ENCODE measurements at places on chromosomes 7 and 10. TPM values are rescaled to one million over a fixed set of nuclear protein-coding genes. Genes with fewer than 3 reads are reported as not detected.

Gene CDH23
- 2.0 TPM for total RNA-seq

Gene TMEM229A
- total RNA-seq: not detected

Gene CPVL
- 12.3 TPM for total RNA-seq

Gene ECHDC3
- not detected for total RNA-seq

Gene ITGA8
- 0.03 TPM for total RNA-seq

Gene KLF14
- 0.45 TPM for total RNA-seq

Gene PNLIP
- not detected for total RNA-seq

Gene HOXA11
- total RNA-seq: 1.2 TPM

Gene AKR1C4
- not detected for total RNA-seq

Gene HOXA2
- 1.4 TPM for total RNA-seq

Gene FAM25A
- not detected for total RNA-seq

Gene TRPV5
- 0.05 TPM for total RNA-seq

Gene MMRN2
- 6.3 TPM for total RNA-seq

Gene CDK13
- 58.1 TPM for total RNA-seq

Gene LRRD1
- 0.15 TPM for total RNA-seq

Gene NFE2L3
- total RNA-seq: 22.7 TPM

Gene GDF2
- total RNA-seq: not detected

Gene SNCG
- 10.8 TPM for total RNA-seq

Gene LIPK
- not detected for total RNA-seq

Gene LRRC18
- not detected for total RNA-seq

Gene WDFY4
- total RNA-seq: not detected

Gene FHIP2A
- total RNA-seq: 8.5 TPM

Gene VENTX
- not detected for total RNA-seq

Gene RNF148
- 0.87 TPM for total RNA-seq

Gene CYP3A5
- total RNA-seq: 0.11 TPM

Gene CYP17A1
- not detected for total RNA-seq

Gene TAS2R4
- total RNA-seq: 0.05 TPM

Gene TAC1
- total RNA-seq: 2.7 TPM

Gene ZNF467
- total RNA-seq: 0.34 TPM

Gene GIMAP8
- total RNA-seq: not detected

Gene HOXA9
- 1.2 TPM for total RNA-seq

Gene RAPGEF5
- 6.5 TPM for total RNA-seq

Gene NEUROG3
- not detected for total RNA-seq

Gene OR2A7
- not detected for total RNA-seq

Gene AKR1C2
- total RNA-seq: 10.1 TPM

Gene JAKMIP3
- 0.04 TPM for total RNA-seq

Gene ITGB8
- 50.9 TPM for total RNA-seq

Gene PROSER2
- 31.3 TPM for total RNA-seq

Gene LIPN
- not detected for total RNA-seq

Gene CCL26
- 0.88 TPM for total RNA-seq

Gene ITIH2
- total RNA-seq: not detected

Gene MLXIPL
- total RNA-seq: 0.05 TPM

Gene C10orf53
- not detected for total RNA-seq
